Kidney tubule cell (primary cell): ENCODE measurements at places on chromosomes 16 and 17.

DNA sequence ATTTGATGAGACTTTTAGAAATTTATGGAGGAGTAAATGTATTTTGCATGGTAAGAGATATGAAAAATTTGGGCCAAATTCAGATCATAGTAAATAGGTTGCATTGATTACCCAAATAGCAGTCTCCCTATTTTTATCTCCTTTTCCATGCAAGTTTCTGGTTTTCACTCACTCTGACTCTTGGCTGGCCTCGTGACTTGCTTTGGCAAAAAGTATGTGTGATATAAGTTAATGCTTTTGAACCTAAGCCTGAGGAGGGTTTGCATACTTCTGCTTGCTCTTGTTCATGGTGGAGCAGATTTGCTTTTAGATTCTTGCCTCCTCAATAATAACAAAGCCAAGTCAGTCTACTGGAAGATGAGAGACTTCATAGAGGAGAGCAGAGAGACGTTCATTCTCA, 1045.9 kb upstream of the CDH8 start:
- DNase-seq: no peak

DNA sequence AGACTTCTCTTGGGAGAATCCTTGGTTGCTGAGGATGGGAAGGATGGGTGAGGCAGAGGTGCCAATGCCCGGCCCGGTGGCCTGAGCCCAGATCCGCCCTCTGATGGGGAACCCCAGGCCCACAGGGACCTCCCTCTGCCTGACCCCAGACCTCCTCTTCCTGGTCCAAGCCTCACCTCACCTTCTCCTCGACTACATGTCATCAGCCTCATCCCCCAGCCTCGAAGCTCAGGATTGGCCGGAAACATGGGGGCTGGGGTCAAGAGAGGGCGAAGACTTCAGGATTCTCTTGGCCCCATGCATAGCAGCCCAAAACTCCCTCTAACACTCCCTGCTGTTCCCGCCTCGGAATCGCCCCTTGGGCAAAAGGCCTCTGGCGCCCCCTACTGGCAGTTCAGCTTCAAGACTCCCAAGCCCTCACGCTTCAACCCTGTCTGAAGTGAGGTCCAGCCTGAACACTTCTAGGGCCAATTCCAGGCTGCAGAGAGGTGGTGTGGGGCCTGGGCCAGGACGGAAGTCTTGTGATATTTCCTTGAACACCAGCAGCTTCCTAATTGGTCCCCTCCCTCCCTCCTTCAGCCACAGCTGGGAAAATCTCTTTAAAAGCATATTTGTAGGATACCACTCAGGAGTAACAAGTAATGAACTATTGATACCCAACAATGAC, 47.2 kb downstream of the ARHGAP27 start:
- peak; percentile 85 for DNase-seq

DNA sequence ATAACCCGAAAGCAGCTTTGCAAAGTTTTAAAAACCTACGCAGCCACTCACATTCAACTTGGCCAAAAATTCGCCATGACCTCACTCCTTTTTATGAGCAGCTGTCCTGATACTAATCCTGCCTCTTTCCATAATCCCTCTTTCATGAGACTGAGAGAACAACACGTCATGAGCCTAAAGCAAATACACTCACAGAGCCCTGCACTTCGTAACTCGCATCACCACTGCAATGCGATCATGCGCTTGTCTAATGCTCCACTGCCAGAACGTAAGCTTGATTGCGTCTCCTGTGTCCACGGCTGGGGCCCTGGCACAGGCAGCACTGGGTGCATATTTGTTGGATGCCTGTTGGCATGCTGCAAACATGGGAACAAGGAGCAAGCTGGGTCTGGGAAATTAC, 36.2 kb downstream of the CDRT4 start:
- no peak for DNase-seq

- no peak for DNase-seq
Observed at GRCh38 chr17:28499364-28499664, 6.8 kb upstream of the FOXN1 start.

- no peak for DNase-seq
Observed at GRCh38 chr16:49068224-49068623, 213.4 kb downstream of the CBLN1 start.

DNA sequence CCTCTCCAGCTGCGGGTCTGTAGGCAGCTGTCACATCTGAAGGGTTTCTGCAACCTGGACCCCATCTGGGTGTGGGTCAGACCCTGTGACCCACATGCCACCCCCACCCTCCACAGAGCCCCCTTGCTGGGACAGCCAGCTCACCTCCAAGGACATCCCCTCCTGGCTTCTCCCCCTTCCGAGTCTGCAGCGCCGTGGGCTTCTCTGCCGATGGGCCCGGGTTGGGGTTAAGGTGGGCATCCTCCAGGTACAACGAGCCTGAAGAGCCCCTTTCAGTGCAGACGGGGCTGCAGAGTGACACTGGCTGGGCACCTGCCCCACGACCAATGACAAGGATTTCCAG, 28.9 kb downstream of the OR1D5 start:
- no peak for DNase-seq

GRCh38 chr17:57679906-57680695, 65.0 kb downstream of the CCDC182 start:
- DNase-seq: no peak

GRCh38 chr17:42236760-42237159, 39.4 kb downstream of the STAT5B start:
- DNase-seq: no peak

- no peak for DNase-seq
Observed at GRCh38 chr17:1126801-1127550, 52.8 kb downstream of the ABR start.

DNA sequence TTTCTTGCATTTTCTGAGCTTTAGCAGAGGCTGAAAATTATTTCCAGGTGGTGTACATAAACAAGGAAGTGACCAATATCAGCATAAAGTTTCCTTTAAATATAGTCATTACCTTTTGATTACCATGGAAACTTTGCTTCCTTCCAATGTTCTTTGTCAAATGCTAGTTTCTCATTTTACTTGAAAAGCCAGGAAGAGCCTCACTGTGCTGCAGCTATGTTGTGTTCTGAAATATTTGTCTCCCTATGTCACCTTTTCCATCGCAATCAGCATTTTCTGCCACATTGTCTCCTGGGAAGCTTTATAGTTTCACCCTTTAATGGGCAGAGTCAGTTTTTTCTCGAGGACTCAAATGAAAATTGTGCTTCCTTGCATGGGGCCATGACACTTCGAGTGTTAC, 496.0 kb downstream of the CDH8 start:
- DNase-seq: no peak

GRCh38 chr17:4038076-4038475, 73.8 kb upstream of the ATP2A3 start:
- no peak for DNase-seq

GRCh38 chr16:81921085-81921814, 90.0 kb downstream of the SDR42E1 start:
- DNase-seq: no peak

GRCh38 chr17:76930107-76930506, 61.9 kb downstream of the MGAT5B start:
- no peak for DNase-seq

DNA sequence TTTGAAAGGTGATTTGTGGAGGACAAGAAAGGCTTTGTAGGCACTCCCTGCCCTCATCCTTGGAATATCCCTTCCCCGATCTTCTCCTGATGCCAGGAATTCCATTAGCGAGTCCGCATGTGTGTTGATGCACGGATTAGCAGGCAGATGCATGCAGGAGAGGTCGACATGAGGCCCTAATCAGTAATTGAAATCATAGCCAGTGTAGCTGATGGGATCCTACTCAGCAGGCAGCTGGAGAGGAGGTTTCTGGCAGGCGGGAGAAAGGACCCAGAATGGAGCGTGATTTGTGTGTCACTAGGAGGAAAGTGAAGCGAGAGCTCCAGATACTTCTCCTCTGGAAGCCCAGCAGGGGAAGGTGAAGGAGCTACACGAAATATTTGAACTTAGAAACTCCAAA, 196.3 kb upstream of the CDH11 start:
- no peak for DNase-seq

DNA sequence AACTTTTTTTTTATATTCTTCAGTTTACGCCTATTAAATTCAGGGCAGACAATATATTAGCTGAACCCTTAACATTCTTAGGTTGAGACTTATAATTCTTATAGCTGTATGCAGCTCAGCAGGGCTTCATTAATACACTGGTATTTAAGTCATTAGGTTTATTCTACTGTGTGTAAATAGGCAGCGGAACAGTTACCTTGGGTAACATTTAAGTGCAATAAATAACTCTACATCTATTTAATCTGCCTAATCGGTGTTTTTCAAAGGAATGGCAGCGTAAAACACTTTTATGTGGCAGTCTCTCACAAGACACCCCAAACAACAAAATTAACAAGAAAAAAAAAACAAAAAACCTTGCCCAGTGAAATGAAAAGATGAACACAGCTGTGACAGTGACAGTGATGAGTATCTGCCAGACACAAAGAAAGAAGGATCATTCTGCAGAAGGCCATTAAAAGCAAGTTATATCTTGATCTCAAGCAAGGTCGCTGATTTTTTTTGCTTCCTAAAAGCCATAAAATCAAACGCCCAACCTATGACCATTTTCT, 32.6 kb downstream of the KCNJ2 start:
- no peak for DNase-seq

GRCh38 chr16:12896562-12896961, 4.8 kb upstream of the SHISA9 start:
- DNase-seq: peak; percentile 72
